ENCODE measurements at places on chromosomes 12 and 14. TPM values are rescaled to one million over a fixed set of nuclear protein-coding genes. Genes with fewer than 3 reads are reported as not detected.

C14orf132 gene
- total RNA-seq = 7.7 TPM

SOAT2 gene
- total RNA-seq = 0.53 TPM

TM7SF3 gene
- 35.2 TPM for total RNA-seq

IL26 gene
- not detected for total RNA-seq

MED6 gene
- total RNA-seq = 37.5 TPM

ZDHHC22 gene
- total RNA-seq = not detected

TEX22 gene
- total RNA-seq = 2.5 TPM

KLHL33 gene
- total RNA-seq = 0.72 TPM

PZP gene
- total RNA-seq = 0.13 TPM

MSI1 gene
- 1.2 TPM for total RNA-seq

All from ovary (tissue), 10 donors.